Substantia nigra (tissue), 51 donors: ENCODE measurements at places on chromosomes 2 and 18.
A peak's percentile ranks its signal among the peaks of the same experiment; 100 is the strongest.

GRCh38 chr18:38369772-38370690 lies 804.4 kb upstream of the CELF4 start:
- DNase-seq = no peak

- DNase-seq = no peak
Observed at GRCh38 chr2:41830600-41830999, 217.2 kb upstream of the PKDCC start.

GRCh38 chr2:188664416-188664815 lies 309.8 kb upstream of the COL3A1 start:
- DNase-seq = no peak

GRCh38 chr2:170019060-170019805 lies 158.7 kb upstream of the MYO3B start:
- DNase-seq = no peak

- no peak for DNase-seq
Observed at GRCh38 chr2:112290088-112290487, 14.7 kb downstream of the ZC3H6 start.

- no peak for DNase-seq
Observed at GRCh38 chr2:219684721-219685689, 57.6 kb downstream of the SLC4A3 start.

DNA sequence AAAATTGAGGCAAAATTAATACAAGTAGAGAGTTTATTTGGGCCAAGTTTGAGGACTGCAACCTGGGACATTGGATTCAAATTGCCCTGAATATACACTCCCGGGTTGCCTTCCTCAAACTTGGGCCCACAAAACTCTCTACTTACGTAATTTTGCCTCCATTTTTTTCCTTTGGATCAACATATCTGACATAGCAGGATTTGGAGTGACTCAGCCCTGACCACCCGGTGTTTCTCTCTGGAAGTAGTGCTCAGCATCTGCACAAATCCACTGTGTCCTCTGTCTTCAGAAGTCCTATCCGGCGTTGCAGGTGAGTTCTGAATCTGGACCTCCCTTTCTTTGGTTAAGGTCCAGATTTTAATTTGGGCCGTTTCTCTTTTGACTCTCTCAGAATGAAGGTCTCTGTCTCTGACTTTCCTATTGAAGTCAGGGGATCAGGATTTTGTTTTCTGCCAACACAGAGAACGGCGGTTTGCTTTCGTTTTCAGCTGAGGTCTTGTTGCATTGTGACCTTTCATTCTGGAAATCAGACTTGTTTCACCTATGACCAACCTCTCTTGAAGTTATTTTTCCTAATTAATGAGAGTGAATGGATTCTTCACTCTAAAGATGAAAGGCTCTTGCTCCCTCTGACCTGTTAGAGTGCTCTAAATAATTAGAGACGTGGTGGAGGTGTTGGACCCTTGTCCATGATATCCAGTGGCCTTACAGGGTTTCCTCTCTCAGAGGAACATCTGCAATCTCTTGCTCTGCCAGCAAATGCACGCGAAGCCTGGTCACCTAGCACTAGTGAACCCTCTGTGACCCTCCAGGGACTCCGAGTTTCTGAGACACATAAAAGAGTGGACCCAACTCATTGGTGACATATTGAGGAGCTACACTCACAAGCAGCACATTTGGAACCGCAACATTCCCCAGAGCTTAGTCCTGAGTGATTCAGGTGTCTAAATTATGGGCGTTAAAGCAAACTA lies 13.6 kb downstream of the TCF23 start:
- DNase-seq = no peak

- DNase-seq = no peak
Observed at GRCh38 chr18:49050452-49050851, 99.7 kb upstream of the SMAD7 start.

DNA sequence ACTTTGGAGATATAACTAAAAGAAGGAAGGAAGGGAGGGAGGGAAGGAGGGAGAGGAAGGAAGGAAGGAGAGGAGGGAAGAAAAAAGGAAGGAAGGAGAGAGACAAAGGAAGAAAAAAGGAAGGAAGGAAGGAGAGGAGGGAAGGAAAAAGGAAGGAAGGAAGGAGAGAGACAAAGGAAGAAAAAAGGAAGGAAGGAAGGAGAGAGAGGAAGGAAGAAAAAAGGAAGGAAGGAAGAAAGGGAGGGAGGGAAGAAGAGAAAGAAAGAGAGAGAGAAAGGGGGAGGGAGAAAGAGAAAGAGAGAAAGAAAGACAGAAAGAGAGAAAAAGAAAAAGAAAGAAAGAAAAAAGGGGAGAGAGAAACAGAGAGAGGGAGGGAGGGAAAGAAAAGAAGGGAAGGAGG lies 147.4 kb downstream of the MYT1L start:
- DNase-seq = no peak

- no peak for DNase-seq
Observed at GRCh38 chr2:187567126-187567525, 12.9 kb upstream of the TFPI start.

DNA sequence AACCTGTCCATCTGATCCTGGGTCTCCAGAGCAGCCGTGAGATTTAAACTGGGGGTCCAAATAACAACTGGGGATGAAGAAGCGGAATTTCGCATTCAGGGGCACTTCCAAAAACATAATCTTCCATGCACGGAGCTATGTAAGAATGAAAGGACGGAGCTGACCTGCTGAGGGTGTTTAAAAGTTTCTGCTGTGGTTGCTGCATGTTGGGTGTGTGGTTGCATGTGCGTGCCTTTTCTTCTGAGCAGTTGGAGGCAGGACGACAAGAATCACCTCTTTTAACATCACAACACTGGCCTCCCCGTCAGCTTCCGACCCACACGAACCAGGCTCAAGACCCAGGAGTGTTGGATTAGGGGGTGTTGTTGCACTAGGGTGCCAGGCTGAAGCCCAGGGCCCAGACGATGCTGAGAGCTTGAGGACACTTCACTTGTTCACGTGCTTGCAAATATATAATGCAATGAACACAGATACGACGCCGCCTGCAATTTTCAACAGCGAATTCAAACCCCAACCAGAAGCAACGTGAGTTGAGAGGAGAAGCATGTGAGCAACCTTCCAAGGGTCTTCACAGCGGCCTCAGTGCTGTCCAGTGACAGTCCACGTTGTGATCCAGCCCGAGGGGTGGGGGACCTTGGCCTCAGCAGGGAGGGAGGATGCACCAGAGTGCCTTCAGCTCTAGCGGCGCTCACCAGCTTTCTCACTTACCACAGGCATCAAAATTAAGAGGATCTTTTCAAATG lies 76.0 kb upstream of the SALL3 start:
- no peak for DNase-seq

DNA sequence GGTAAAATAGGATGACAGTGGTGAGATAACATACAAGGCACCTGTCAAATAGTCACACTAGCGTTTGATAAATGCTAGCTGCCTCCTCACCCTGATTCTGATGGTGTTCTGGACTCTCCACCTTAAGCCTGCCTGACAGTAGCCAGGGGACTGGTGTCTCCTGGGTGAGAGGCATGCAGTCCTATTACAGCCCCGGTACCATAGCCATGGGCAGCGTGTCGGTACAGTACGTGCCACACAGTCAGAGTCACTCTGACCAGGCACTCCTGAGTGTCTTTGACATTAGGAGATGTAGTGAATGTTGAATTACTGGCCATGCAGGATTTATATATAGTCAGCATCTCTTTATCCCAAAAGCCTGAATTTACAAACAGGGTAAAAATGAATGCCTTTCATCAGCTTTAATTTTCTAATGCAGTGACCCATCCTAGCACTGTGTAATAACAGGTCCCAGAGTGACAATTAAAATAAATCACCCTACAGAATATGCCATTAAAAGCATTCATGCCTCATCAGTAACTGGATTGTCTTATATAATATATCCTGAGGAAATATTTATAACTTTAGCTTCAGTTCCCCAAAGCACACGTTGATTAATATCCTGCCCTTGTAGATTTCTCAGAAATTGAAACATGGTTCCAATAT lies 760.3 kb upstream of the SOX11 start:
- DNase-seq = no peak

GRCh38 chr18:11579916-11580315 lies 29.5 kb upstream of the SLC35G4 start:
- DNase-seq = no peak

- DNase-seq = no peak
Observed at GRCh38 chr2:65749545-65749944, 317.1 kb upstream of the SPRED2 start.

DNA sequence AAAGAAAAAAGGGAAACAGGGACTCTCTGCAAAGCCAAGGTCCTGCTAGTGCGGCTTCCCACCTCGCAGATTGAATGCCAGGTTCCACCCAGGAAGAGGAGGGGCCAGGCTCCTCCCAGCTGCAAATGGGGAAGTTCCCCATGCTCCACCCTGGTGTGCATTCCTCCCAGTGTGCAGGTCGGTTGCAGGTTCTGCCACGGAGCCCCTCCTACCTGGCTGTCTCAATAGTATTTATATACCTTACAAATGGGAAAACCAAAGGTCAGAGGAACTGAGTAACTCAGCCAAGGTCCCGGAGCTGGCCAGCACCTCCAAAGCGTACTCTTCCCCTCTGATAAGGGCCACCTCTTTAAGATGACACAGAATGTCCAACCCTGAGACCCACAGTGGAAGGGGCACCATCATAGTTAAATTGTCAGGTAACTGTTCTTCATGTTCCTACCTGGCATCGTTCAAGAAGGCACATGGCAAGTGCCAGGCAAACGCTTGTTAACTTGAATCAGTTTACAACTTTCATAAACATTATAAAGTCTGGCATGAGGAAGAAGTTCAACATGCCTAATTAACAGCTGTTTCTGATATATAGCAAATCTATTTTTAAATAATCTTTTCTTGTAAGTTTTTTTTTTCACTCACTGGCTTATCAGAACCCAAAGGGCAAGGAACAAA lies 35.5 kb downstream of the POU3F3 start:
- DNase-seq = no peak

DNA sequence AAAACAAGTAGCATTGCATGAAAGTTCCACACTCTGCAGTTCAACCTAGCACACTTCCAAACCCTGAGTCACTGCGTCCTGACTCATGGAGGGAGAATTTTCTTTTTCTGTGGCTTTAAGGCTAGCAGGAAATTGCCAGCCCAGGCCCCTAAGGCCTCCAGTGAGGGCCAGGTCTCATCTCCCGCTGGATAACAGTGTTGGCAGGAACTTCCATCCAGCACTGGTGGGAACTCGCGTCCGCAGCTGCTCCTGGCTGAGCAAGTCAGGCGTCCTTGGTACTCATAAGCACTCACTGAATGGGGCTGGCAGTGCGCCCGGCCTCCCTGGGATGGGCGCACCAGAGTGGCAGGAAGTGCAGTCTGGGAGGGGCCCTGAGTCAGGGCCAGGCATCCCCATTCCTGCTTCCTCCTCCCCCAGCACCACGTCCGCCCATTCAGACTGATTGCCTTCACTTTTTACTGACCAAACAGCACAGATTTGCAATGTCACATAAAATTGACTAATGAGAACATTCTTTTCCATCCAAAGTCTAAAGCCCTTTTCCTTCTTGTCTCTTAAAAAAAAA lies 14.3 kb downstream of the MALL start:
- peak; percentile 45 for DNase-seq

DNA sequence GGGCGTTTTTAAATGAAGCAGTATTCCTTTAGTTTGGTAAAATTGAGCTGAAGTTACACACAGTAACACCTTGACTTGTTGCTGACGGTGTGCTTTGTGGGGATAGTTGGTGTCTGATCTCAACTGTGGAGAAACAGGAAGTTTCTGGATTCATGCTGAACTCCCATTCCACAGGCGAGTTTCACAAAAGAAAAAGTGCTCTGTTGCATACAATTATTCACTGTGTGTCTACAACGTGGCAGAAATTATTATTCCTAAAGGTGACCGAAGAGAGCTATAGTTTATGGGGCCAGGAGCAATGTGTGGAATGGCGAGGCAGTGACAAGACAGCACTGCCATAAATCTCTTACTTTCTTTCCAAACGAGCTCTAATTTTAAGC lies 463 bp upstream of the CABYR start:
- DNase-seq = no peak

DNA sequence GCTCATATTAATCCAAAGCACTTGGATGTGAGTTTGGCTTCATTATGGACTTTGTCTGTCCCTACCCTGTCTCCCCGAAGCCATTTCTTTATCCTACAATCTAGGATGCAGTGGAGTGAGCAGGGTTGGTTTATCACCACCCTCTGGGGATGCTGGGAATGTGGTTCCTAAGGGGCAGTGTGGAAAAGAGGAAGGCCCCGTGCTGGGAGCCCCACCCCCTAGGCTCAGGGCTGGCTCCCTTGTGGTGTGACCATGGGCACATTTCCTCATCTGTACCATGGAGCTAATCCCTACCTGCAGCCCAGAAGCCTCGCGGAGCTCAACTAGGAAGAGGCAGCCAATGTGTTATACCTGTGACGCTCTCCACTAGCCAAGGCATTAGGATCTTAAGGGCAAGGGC lies 92.5 kb downstream of the TGOLN2 start:
- DNase-seq = no peak

GRCh38 chr2:120871881-120872620 lies 136.4 kb downstream of the GLI2 start:
- no peak for DNase-seq

DNA sequence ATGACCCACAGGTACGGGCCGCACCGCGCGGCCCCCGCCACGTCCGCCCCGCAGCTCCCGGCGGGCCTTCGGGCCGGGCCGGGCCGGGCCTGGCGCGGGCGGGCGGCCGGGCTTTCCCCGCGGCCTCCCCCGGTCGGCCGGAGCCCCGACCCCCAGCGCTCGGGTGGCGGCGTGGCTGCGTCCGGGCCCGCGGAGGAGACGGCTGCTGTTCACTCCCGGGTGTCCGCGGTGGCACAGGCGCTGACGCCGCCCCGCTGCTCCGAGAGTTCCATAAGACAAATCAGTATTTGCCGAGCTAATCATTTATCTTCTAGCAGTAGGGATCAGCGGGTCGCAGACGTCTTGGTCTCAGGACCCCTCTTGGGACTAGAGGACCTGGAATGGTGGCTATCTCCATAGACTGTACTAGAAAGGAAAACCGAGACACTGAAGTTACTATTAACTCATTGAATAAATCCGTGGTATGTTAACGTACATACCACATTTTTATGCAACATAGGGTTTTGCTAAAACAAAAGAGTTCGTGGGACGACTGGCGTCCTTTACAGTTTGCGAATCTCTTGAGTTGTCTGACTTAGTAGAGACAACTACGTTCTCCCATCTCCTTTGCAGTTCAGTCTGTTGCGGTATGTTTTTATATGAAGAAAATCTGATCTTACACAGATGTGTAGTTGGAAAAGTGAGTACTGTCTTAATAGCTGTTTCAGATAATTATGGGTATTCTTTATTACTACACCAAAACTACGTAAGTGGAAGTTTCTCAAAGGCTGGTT lies 500 bp downstream of the LIMS1 start:
- DNase-seq = peak; percentile 50

DNA sequence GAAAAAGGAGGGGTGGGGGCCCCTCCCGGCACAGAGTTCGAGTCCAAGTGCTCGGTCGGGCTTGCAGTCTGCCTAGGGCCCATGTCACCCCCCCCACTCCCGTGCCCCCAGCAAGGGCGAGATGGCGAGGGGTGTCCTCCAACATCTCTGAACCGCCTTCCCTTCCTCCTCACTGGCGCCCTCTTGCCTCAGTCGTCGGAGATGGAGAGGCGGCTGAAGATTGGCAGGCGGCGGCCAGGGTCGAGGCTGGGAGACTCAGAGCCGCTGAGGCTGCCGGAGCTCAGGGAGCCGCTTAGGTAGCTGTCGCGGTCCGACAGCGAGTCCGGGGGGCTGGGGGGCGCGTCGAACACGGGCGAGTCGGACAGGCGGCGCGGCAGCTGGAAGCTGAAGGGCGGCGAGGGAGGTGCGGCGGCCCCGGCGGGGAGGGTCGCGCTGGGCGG lies 2.3 kb downstream of the ZFP36L2 start:
- peak; percentile 32 for DNase-seq

GRCh38 chr2:14303366-14304115 lies 329.0 kb upstream of the LRATD1 start:
- DNase-seq = no peak
